ENCODE measurements at places on chromosomes 6 and 20.

GRCh38 chr20:52963131-52963530, 9.0 kb upstream of the TSHZ2 start:
- DNase-seq: no peak

- DNase-seq: no peak
Observed at GRCh38 chr6:53115741-53116140, 32.9 kb downstream of the GCM1 start.

DNA sequence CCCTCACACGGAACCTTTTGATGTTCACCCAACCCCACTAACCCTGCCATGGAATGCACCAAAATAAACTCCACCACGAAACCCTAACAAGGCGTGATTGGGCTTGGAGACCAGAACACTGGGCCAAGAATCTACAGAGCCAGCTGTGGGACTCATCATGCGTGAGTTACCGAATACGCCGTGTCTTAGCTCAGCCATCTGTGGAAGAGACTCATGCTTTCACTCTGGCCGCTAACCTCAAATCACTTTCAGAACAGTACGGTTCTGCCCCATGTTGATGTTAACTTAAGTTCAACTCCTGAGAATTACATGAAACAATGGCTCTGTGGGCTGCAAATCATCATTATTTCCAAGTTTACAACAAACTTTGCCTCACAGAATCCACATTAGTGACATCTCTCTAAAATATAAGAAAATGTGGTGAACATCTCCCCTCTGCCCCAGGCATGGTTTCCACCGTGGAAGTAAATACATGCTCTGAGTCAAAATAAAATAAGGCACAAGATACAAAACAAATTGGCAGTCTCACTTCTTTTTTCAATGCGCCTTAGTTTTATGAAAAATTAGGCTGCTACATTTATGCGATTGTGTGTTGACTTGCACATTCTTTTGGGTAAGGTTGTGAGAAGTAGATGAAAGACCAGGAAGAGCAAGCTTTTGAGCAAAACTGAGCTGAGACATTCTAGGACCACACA, 308.9 kb upstream of the EXOC2 start:
- DNase-seq: no peak

- DNase-seq: no peak
Observed at GRCh38 chr6:154402081-154402780, 45.6 kb upstream of the IPCEF1 start.

DNA sequence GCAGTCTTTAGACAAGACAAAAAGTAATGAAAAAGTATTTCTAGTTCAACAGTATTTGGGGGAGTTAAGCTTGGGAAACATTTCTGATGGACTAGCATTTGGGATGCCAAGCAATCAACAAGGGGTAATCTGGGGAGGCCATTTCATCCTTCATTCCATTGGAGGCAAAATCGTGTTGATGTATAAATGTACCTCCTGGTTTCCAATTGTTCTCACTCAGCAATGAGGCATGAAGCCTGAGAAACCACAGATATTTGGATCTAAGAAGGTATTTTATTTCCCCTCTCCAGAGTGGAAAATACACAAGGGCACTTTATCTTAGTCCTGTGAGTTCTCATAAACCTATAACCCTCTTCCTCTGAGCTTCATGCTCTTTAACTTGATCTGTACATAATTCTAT, 68.2 kb downstream of the TBX18 start:
- DNase-seq: no peak

DNA sequence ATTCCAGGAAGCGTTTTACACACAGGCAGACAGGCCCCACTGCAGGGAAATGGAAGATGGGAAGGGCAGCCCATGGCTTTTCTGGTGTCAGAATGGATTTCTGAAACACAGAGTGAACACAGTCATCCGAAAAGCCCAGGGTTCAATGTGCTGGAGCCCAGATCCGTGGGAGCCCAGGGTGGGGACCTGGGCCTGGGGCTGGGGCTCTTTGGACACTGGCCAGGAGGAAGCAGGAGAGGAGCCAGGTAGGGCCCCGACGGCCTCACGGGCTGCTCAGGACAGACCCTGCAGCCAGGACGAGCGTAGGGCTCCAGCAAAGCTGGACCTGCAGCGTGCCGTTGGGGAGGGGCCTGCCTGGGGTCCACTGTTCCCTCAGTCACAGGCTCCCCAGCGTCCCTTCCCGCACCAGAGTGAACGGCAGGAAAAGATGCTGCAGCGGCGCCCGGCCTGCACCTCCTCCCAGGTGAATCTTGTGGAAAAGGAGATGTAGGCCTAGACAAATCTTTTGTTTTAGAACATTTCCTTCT, 24.3 kb upstream of the LSM14B start:
- DNase-seq: no peak

DNA sequence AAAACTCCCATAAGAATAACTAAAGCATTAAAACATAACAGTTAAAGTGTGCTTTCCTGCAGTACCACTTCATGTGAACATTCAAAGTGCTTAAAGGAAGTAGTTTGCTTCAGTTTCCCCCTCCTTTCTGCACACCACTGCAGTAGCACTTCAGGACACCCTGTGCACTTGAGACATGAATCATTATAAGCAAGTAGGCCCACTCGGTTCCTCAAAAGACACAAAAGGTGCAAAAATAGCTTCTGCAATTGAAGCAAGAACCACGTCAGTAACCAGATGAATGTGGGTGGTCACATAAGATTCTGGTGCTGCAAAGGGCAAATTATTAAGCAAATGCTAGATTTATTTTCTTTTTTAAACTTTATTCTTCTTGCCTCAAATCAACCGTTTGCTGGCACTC, 160.6 kb downstream of the HIVEP2 start:
- DNase-seq: no peak

DNA sequence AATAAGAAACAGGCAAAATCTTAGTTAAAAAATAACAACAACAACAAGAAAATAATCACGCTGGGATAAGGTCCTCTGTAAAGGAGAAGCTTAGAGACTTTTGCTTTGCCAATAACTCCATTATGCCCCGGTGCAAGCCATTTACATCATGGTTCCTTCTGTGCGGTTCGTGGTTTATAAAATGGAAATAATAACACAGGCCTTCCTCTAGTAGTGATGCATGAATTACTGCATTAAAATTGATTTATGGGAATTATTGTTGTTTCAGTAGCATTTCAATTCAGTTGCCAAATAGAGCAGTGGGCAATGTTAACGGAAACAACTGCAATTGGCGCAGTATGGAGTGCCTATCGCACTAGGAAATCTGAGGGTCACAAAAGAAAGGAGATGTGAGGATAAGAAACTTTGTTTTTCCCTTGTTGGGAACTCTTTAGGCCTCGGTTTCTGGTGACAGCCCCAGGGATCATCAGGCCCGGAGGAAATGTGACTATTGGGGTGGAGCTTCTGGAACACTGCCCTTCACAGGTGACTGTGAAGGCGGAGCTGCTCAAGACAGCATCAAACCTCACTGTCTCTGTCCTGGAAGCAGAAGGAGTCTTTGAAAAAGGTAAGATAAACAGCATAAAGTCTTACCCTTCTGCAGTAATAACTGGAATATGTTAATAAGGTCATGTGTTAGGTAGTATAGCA, 1.1 kb downstream of the CD109 start:
- no peak for DNase-seq

- DNase-seq: no peak
Observed at GRCh38 chr6:152026291-152026690, 218.8 kb downstream of the ESR1 start.

DNA sequence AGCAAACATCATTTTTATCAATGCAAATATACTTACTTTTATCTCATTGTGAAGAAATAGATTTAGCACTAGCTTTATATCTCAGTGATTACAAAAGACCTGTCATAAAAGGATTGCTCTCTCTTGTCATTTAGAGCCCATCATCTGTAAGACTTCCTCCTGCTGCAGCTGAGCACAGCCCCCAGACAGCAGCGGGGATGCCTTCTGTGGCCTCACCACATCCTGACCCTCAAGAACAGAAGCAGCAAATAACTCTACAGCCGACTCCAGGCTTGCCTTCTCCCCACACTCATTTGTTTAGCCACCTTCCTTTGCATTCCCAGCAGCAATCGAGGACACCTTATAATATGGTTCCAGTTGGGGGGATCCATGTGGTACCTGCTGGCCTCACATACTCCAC, 127.0 kb upstream of the EDN1 start:
- peak; percentile 15 for DNase-seq

DNA sequence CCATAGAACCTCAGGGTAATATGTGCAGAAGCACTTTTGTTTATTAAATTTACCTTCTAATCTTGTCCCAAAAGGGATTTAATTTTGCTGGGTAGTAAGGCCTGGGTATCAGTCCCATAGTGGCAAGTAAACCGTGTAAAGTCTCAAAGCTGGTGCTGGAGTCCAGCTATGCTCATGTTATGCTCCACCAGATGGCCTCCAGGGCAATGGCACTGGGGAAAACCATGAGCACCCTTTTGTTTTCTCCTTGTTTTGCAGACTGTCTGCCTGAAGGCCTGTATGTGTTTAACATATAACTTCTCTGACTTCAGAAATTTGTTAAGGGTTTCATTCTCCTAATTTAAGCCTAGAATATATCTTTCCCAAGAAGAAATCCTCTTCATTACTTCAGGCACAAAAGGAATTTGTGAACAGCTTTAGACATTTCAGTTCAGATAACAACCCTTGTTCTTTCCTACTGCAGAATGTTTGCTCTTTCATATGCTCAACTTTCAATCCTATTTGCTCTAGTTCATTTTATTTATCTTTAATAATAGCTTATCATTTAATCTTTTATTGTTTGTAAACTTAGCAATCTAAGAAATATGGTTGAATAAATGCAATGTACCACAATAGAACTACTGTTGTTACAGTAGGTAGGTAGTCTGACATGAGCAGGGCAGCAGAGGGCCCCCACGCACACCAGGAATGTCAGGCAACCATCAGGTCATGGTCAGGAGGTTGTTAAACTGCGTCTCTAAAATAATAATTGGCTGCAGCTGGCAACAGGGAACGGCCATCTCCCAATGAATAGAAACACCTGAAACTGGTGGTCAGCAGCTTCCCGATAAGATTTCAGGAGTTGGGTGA, 162.8 kb downstream of the TENT5A start:
- DNase-seq: no peak

DNA sequence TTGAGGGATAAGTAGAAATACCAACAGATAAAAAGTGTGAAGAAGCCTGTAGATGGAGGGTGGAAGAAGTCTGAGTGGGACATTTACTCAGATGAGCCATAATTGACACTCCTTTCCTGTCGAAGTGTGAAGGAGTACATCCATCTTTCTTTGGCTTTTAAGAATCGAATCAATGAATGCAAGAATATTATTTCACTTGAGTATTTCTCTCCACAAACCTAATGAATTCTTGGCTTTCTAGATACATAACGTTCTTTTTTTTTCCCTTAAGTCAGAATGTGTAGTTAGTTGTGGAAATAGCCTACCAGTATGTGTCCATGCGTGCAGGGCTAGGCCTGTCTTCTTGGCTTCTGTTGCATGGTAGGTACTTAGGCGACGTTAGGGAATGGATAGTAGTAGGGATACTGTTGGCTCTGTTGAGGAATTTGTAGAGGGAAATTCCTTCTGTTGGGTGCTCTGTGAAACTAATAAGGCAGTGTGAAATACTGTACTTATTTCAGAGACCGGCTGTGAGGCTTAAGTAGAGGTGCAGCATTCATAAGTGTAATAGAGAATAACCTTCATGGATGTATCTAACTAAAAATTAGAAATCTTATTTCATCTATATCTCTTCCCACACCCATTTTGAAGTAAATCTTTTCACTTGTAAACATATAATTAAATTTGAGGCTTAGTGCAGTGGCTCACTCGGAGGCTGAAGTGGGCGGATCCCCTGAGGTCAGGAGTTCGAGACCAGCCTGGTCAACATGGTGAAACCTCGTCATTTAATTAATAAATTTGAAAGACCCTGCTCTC, 1.5 kb downstream of the RPS18 start:
- DNase-seq: no peak

DNA sequence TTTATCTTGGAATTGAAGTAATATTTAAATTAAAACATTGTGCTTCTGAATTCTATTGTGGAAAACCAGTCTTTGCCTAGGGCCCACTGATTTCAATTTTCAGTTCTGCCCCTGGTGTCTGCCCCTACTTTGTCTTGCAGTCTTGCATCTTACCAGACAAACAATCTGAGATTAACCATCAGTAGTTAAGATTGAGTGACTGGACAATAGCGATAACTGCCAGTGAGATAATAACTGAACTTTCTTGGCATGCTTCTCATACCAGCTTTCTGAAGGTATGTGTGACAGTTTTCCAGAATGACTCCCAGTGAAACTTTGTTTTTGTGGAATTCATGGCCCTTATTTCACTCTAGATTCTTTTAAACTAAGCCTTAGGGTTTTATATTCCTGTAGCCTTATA, 53.5 kb downstream of the KCNQ5 start:
- DNase-seq: no peak

DNA sequence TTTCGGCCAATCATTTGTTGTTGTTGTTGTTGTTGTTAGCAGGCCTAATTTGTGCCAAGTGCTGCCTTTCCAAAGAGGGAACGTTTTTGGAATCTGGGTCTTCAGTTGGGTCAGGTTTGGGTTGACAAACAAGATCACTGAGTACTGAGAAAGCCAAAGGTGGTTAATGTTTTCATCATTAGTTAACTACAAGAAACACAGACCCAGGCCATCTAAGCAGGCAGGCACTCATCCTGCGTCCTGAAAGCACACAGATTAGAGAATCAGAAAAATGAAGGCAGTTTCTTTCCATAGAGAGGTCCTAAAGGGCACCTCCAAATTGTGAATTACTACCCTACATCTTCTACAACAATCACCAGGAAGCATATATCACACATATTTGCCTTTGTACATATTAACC, 15.1 kb upstream of the SIRPG start:
- DNase-seq: no peak

- no peak for DNase-seq
Observed at GRCh38 chr6:110876806-110877564, 2.4 kb downstream of the AMD1 start.

- no peak for DNase-seq
Observed at GRCh38 chr6:118383924-118384323, 164.2 kb upstream of the PLN start.

GRCh38 chr6:143762126-143762525, 81.0 kb upstream of the LTV1 start:
- DNase-seq: no peak

DNA sequence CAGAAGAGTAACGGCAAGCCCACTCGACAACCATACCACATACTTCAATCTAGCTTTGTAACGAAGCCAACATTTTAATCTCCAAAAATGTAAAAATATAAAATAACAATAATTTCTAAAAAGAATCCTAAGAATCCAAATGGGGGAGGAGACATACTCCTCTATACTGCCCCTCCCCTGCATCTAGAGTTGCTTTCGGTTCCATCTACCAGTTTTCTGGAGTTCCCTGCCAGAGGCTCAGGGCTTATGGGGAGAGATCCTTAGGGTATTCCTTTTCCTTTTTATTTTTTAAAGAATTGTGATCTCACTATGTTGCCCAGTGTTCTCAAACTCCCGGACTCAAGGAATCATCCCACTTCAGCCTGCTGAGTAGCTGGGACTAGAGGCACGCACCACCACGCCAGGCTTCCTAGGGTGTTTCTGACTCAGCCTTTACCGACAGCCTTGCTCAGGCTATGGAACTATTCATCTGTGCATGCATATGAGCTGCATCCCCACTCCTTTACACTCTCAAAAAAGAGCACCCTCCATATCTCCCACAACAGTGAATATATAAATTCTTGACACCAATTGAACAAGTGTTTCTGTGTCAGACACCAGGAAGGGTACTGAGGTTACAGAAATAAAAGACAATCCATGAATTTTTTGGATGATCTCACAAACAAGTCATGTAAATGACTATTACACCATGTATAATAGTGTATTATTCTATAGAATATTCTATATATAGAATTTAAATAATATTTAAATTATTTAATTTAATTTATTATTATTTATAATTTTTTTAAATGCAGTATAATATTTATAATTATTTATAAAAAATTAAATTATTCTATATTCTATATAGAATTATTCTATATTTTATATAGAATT, 40.7 kb upstream of the UBR2 start:
- DNase-seq: no peak

Measured in T follicular helper cell (primary cell).